ENCODE measurements at places on chromosomes 6 and 20. TPM values are rescaled to one million over a fixed set of nuclear protein-coding genes. Genes with fewer than 3 reads are reported as not detected.
A peak's percentile ranks its signal among the peaks of the same experiment; 100 is the strongest.

The CDH26 gene
- 1.8 TPM for total RNA-seq

The KIF25 gene
- total RNA-seq, result not detected

The EYA4 gene
- total RNA-seq, result not detected

The CALHM5 gene
- total RNA-seq, result not detected

The SMOC2 gene
- total RNA-seq, result not detected

The ZBTB9 gene
- total RNA-seq, result 12.6 TPM

The SIRPD gene
- total RNA-seq, result 0.23 TPM

The SLCO4A1 gene
- total RNA-seq, result 0.98 TPM

The IBTK gene
- 20.7 TPM for total RNA-seq

GRCh38 chr20:45347936-45348778 lies at the start of gene SDC4:
SDC4 (minus strand) TSS chr20:45348424; CDS start chr20:45348384, 40 bp downstream.
- H3K4me1 ChIP-seq, result no peaks in the 10 kb centered on the region
- H3K36me3 ChIP-seq, result no peaks in the 10 kb centered on the region
- DNase-seq, result peak; percentile 50
- H3K27me3 ChIP-seq, result peaks cover 17% of the 10 kb centered on the region
- peak within 1 kb of the TSS; percentile 52 for H3K4me3 ChIP-seq

GRCh38 chr6:14276667-14277404 lies 159.3 kb downstream of the CD83 start:
- peak; percentile 27 for DNase-seq
- H3K27me3 ChIP-seq, result no peaks in the 10 kb centered on the region
- peak overlapping the region; percentile 65 for H3K27ac ChIP-seq
- H3K36me3 ChIP-seq, result no peaks in the 10 kb centered on the region

DNA sequence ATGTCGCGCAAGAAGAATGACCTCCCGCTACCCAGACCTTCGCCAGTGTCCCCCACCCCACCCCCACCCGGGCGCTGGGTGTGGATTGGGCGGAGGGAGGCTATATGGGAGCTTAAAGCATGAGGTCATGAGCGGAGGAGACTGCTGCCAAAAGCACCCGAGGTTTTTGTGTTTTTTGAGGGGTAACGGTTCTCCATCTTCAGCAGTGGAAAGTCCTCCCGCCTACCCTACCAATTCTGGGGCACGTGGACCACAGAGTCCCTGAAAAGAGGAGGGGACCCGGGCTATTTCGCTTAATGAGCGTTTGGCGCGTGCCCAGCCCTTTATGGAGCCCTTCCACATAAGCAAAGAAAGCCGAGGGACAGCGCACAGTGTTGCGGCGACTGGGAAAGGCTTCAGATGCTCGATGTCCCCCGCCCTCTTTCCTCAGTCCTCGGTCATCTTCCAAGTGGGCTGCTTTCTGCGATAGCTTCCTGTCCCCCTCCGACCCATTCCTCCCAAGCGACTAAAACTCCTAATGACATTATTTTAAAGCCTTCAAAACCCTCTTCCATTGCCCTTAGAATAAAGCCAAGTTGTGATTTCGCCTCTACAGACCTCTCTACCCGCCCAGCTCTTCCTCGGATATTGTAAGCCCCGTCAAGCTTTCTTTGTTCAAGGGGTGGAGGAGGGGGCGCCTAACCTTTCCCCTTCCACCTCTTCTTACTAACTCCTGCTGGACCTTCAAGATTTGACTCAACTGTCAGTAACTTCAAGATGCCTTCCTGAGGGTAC lies 2.1 kb upstream of the TRERF1 start:
- H3K27ac ChIP-seq, result peak overlapping the region; percentile 47
- H3K4me3 ChIP-seq, result peak overlapping the region; percentile 66
- no peak for DNase-seq
- H3K4me1 ChIP-seq, result peaks cover 16% of the 10 kb centered on the region
- no peaks in the 10 kb centered on the region for H3K27me3 ChIP-seq

GRCh38 chr20:58688414-58688813 lies 4.2 kb upstream of the NPEPL1 start:
- no peaks in the 10 kb centered on the region for H3K27me3 ChIP-seq
- no peaks in the 10 kb centered on the region for H3K4me1 ChIP-seq
- peaks cover 3% of the 10 kb centered on the region for H3K36me3 ChIP-seq
- H3K27ac ChIP-seq, result no peak overlapping the region

DNA sequence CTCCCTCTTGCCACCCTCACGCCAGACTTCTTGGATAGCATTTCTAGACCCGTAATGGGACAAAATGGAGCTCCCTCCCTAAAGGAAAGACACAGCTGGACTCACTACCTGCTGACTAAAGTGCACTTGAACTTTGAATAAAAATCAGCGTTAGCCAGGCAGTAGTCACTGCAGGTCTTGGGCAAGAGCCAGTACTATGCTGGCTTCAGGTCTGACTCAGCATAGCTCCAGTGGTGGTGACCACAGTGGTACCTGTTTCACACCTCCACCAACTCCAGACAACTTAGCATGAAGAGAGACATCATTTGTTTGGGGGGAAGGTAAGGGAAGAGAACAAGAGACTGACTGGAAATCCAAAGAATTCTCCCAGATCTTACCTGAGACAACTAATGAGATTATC lies 906.8 kb downstream of the GRIK2 start:
- H3K27ac ChIP-seq, result no peak overlapping the region
- H3K36me3 ChIP-seq, result no peaks in the 10 kb centered on the region
- H3K27me3 ChIP-seq, result no peaks in the 10 kb centered on the region
- H3K4me1 ChIP-seq, result no peaks in the 10 kb centered on the region
- H3K4me3 ChIP-seq, result no peak overlapping the region

- no peaks in the 10 kb centered on the region for H3K36me3 ChIP-seq
- no peaks in the 10 kb centered on the region for H3K4me1 ChIP-seq
- H3K27me3 ChIP-seq, result no peaks in the 10 kb centered on the region
- no peak overlapping the region for H3K27ac ChIP-seq
- DNase-seq, result no peak
Measured at GRCh38 chr6:143233554-143234285, 173.0 kb downstream of the AIG1 start.

- peak overlapping the region; percentile 57 for H3K27ac ChIP-seq
- peak overlapping the region; percentile 92 for H3K4me3 ChIP-seq
- H3K36me3 ChIP-seq, result no peaks in the 10 kb centered on the region
- DNase-seq, result no peak
- H3K4me1 ChIP-seq, result peaks cover 10% of the 10 kb centered on the region
Measured at GRCh38 chr6:28864326-28864923, 59.4 kb downstream of the TRIM27 start.

DNA sequence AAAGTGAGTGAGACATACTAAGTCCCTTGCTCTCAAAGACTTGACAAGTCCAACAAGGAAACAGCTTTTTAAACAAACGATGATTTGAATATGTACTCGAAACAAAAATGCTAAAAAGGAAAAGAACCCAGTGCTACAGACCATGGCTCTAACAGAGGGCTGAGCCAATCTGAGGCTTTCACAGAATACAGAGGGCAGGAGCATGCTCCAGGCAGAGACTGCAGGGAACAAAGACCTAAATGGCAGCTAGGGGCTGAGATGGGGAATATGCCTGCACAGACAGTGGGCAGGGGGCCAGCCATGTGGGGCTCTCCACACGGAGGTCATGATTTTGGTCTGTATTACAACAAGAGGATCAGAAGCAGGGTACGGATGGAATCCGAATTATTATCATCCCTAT lies 31.1 kb upstream of the C6orf118 start:
- no peak overlapping the region for H3K4me3 ChIP-seq
- H3K4me1 ChIP-seq, result no peaks in the 10 kb centered on the region
- H3K27ac ChIP-seq, result no peak overlapping the region
- no peaks in the 10 kb centered on the region for H3K36me3 ChIP-seq
- DNase-seq, result no peak
- no peaks in the 10 kb centered on the region for H3K27me3 ChIP-seq

GRCh38 chr6:30013291-30013922 lies 47.7 kb upstream of the POLR1H start:
- no peaks in the 10 kb centered on the region for H3K4me1 ChIP-seq
- no peak overlapping the region for H3K27ac ChIP-seq
- no peaks in the 10 kb centered on the region for H3K27me3 ChIP-seq
- no peak overlapping the region for H3K4me3 ChIP-seq

DNA sequence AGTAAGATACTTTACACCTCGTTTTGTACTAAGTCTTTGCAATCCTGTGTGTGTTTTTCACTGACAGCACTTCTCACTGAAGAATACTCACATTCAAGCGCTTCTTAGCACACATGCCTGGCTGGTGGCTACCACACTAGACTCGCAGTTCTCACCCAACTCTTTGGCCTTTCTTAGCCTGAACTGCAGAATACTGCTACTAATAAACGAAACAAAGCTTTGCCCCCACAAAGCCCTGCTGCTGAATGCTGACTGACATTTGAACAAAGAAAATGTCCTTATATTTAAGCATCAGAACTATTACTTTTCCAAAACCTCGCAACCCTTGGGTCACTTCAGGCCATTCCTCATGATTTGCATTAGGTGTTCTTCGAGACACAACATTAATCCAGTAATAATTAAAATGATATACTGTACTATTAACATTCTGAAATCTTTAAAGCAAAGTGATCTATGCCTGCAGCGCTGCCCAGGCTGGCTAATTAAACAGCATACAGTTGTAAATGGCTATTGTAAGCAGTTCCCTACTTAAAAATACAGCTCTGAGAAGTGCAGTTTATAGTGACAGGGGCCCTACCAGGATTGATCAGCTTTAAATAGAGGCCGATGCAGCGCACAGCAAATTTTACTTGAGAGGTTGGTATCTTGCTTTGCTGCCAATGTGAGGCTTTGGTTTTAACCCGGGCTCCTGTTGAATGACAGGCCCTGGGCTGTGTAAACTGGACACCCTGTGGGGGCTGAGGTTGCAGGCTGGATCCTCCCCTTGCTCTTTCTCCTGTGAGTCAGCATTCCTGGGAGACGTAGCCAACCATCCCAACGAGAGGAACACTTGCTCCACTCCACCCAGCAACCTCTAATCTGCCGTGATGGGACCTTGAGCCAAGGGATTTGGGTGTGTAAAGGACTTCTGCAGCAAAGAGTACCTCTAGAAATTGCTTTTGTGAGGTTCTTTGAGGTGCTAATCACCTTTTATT lies 899.0 kb downstream of the TFAP2A start:
- DNase-seq, result no peak
- H3K27me3 ChIP-seq, result no peaks in the 10 kb centered on the region
- no peaks in the 10 kb centered on the region for H3K36me3 ChIP-seq
- H3K27ac ChIP-seq, result no peak overlapping the region
- H3K4me3 ChIP-seq, result no peak overlapping the region

GRCh38 chr6:12278915-12279314 lies 11.2 kb upstream of the EDN1 start:
- H3K27ac ChIP-seq, result no peak overlapping the region
- no peak overlapping the region for H3K4me3 ChIP-seq
- DNase-seq, result no peak
- no peaks in the 10 kb centered on the region for H3K36me3 ChIP-seq
- no peaks in the 10 kb centered on the region for H3K4me1 ChIP-seq

GRCh38 chr6:130602151-130602770 lies 224.9 kb upstream of the SMLR1 start:
- H3K27ac ChIP-seq, result no peak overlapping the region
- peaks cover 3% of the 10 kb centered on the region for H3K4me1 ChIP-seq
- no peaks in the 10 kb centered on the region for H3K27me3 ChIP-seq
- DNase-seq, result no peak

GRCh38 chr6:154320181-154320580 lies 36.4 kb downstream of the IPCEF1 start:
- H3K27ac ChIP-seq, result no peak overlapping the region
- DNase-seq, result no peak
- H3K27me3 ChIP-seq, result peaks cover 11% of the 10 kb centered on the region
- no peak overlapping the region for H3K4me3 ChIP-seq
- no peaks in the 10 kb centered on the region for H3K36me3 ChIP-seq
- H3K4me1 ChIP-seq, result no peaks in the 10 kb centered on the region

GRCh38 chr6:62217866-62218265 lies 68.2 kb downstream of the KHDRBS2 start:
- no peaks in the 10 kb centered on the region for H3K4me1 ChIP-seq
- DNase-seq, result no peak
- no peaks in the 10 kb centered on the region for H3K27me3 ChIP-seq
- no peaks in the 10 kb centered on the region for H3K36me3 ChIP-seq
- H3K27ac ChIP-seq, result no peak overlapping the region

- H3K36me3 ChIP-seq, result peaks cover 3% of the 10 kb centered on the region
- H3K4me3 ChIP-seq, result no peak overlapping the region
- H3K27me3 ChIP-seq, result no peaks in the 10 kb centered on the region
- no peak overlapping the region for H3K27ac ChIP-seq
- no peaks in the 10 kb centered on the region for H3K4me1 ChIP-seq
Measured at GRCh38 chr6:2264932-2265331, 19.5 kb upstream of the GMDS start.

GRCh38 chr6:139824864-139825263 lies 450.4 kb upstream of the CITED2 start:
- H3K27ac ChIP-seq, result no peak overlapping the region
- no peak overlapping the region for H3K4me3 ChIP-seq
- no peaks in the 10 kb centered on the region for H3K4me1 ChIP-seq
- no peaks in the 10 kb centered on the region for H3K36me3 ChIP-seq
- DNase-seq, result no peak

DNA sequence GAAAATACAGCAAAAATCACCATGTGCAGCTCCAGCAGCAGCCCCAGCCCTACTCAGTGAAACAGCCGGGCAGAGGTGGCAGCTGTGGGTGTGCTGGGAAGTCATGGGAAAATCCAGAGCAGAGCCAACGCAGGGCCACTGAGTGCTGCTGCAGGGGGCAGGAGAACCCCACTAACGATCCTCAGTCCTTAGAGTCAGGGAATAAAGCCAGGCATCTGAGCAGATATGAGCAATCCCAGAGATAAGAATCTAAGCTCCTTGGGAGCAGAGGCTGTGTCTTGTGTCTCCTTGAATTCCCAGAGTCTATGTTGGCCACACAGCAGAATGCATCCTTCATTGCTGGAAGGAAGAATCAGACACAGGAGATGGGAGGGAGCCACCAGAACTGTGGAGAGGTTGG lies 493.1 kb upstream of the MAP3K7 start:
- H3K27me3 ChIP-seq, result no peaks in the 10 kb centered on the region
